ENCODE measurements at places on chromosomes 1 and 21. TPM values are rescaled to one million over a fixed set of nuclear protein-coding genes. Genes with fewer than 3 reads are reported as not detected.

- H3K4me1 ChIP-seq, result no peaks in the 10 kb centered on the region
- no peak overlapping the region for H3K4me3 ChIP-seq
- no peaks in the 10 kb centered on the region for H3K36me3 ChIP-seq
- DNase-seq, result no peak
- no peak overlapping the region for H3K27ac ChIP-seq
- no peaks in the 10 kb centered on the region for H3K27me3 ChIP-seq
Observed at GRCh38 chr1:196637606-196638005, 14.2 kb upstream of the CFH start.

The PROX1 gene
- 61.3 TPM for total RNA-seq

The GJB4 gene
- total RNA-seq, result not detected

The LAMC2 gene
- 0.10 TPM for total RNA-seq

- no peak overlapping the region for H3K4me3 ChIP-seq
- DNase-seq, result no peak
- no peak overlapping the region for H3K27ac ChIP-seq
- H3K4me1 ChIP-seq, result no peaks in the 10 kb centered on the region
Observed at GRCh38 chr1:10128101-10128765, 82.1 kb upstream of the KIF1B start.

GRCh38 chr21:37412603-37413360 is 46.2 kb downstream of the DYRK1A start:
- no peaks in the 10 kb centered on the region for H3K27me3 ChIP-seq
- no peak overlapping the region for H3K27ac ChIP-seq
- no peaks in the 10 kb centered on the region for H3K36me3 ChIP-seq
- DNase-seq, result no peak
- H3K4me3 ChIP-seq, result no peak overlapping the region

DNA sequence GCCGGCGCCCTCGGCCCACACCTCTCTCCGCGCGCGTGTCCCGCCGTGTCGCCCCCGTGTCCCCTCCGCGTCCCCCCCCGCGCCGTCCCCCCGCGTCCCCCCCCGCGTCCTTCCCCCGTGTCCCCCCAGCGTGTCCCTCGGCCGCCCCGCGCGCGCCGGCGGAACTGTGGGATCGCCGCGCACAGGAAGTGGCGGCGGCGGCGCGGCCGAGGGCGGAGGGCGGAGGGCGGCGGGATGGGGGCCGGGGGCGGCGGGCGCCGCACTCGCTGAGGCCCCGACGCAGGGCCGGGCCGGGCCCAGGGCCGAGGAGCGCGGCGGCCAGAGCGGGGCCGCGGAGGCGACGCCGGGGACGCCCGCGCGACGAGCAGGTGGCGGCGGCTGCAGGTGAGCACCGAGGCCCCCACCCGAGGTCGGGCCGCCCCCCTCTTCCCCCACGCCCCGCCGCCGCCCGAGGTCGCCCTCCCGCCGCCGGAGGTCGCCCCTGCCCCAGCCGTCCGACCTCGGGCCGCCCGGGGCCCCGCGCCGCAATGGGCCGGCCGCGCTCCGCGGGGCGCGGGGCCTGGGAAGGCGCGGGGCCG is at the start of gene AGPAT3:
AGPAT3 (plus strand) TSS at position 262 of the 578 bp plus-strand sequence. CDS start 94,459 bp downstream, outside the sequence.
- no peaks in the 10 kb centered on the region for H3K36me3 ChIP-seq
- H3K27ac ChIP-seq, result peak within 1 kb of the TSS; percentile 80
- no peaks in the 10 kb centered on the region for H3K27me3 ChIP-seq
- no peak for DNase-seq
- H3K4me3 ChIP-seq, result peak within 1 kb of the TSS; percentile 77

DNA sequence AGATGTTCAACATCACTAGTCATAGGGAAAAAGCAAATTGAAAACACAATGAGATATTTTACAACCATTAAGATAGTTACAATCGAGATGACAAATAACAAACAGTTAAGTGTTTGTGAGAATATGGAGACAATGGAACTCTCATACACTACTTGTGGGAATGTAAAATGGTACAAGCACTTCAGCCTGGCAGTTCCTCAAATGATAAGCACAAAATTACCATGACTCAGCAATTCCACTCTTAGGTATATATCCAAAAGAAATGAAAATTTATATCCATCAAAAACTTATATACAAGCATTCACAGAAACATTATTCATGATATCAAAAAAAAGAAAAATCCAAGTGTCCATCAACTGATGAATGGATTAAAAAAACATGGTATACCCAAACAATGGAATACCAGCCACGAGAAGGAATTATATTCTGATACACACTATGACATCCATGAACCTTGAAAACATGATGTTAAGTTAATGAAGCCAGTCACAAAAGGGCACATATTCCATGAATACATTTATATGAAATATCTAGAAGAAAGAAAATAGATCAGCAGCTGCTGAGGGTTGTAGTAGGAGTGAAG is 76.4 kb downstream of the EVI5 start:
- no peaks in the 10 kb centered on the region for H3K27me3 ChIP-seq
- H3K4me1 ChIP-seq, result peaks cover 31% of the 10 kb centered on the region
- H3K4me3 ChIP-seq, result no peak overlapping the region
- H3K36me3 ChIP-seq, result no peaks in the 10 kb centered on the region
- no peak overlapping the region for H3K27ac ChIP-seq
- DNase-seq, result no peak

The MAEL gene
- not detected for total RNA-seq

- no peaks in the 10 kb centered on the region for H3K27me3 ChIP-seq
- H3K27ac ChIP-seq, result peak overlapping the region; percentile 78
- H3K4me3 ChIP-seq, result no peak overlapping the region
- peaks cover 21% of the 10 kb centered on the region for H3K36me3 ChIP-seq
- peaks cover 27% of the 10 kb centered on the region for H3K4me1 ChIP-seq
Observed at GRCh38 chr1:27535386-27535785, 45.4 kb upstream of the WASF2 start.

DNA sequence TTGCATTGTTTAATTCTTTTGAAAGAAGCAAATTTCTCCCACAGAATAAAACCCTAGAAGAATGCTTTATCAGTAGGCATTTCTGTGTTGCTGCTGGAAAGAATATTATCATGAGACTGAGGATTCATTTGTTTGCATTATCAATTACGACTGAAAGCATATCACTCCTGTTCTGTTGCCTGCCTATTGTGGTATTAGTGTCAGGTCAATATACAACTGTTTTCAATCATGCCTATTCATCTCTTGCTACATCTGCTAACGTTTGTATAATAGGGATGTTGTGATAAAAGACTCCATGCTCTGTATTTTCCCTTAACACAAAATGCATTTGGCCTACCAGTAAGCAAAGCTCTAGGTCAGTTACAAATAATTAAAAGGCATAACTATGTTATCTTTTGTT is 221.5 kb downstream of the PTPRC start:
- H3K27me3 ChIP-seq, result no peaks in the 10 kb centered on the region
- no peak overlapping the region for H3K4me3 ChIP-seq
- DNase-seq, result no peak
- H3K27ac ChIP-seq, result no peak overlapping the region
- H3K4me1 ChIP-seq, result no peaks in the 10 kb centered on the region
- H3K36me3 ChIP-seq, result no peaks in the 10 kb centered on the region

DNA sequence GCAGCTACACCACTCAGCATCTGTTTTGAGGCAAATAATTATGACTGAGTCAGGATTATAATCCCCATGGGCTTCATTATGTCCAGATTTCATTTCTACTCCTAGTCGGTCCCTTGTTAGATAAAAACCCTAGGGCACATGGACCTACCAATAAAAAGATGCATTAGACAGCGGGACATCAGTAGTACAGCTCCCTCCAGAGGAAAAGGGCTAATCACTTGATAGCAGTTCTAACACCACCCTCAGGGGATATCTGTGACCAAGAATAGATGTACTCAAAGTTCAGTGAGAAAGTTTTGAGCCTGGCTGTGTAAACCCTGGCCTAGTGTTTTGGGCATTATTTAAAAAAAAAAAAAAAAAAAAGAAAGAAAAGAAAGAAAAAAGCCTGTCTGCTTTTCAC is 10.0 kb downstream of the GJA8 start:
- no peaks in the 10 kb centered on the region for H3K36me3 ChIP-seq
- no peaks in the 10 kb centered on the region for H3K27me3 ChIP-seq
- H3K4me3 ChIP-seq, result no peak overlapping the region
- H3K4me1 ChIP-seq, result no peaks in the 10 kb centered on the region

GRCh38 chr1:24640288-24640687 is 2.8 kb upstream of the SRRM1 start:
- peak; percentile 52 for DNase-seq
- no peak overlapping the region for H3K27ac ChIP-seq
- no peak overlapping the region for H3K4me3 ChIP-seq
- H3K27me3 ChIP-seq, result no peaks in the 10 kb centered on the region
- H3K4me1 ChIP-seq, result peaks cover 13% of the 10 kb centered on the region
- no peaks in the 10 kb centered on the region for H3K36me3 ChIP-seq

DNA sequence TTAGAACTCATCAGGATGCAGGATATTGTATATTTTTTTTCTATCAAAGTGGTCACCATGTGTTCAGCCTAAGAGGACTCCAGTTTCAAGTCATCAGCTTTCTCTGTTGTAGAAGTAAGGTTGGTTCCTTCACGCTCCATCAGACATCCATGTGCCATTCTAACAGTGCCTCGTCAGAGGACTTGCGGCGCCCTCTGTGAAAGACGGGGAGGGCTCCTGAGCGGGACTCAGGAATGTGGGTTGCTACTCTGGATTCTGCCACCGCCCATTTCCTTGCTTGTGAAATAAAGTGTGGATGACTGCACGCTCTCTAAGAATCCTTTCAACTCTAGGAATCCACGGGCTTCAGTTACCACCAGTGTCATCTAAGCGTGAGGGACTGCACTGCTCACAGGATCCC is 593.5 kb downstream of the KIF26B start:
- no peak overlapping the region for H3K27ac ChIP-seq
- no peak overlapping the region for H3K4me3 ChIP-seq
- no peaks in the 10 kb centered on the region for H3K36me3 ChIP-seq
- H3K27me3 ChIP-seq, result no peaks in the 10 kb centered on the region
- no peak for DNase-seq

- H3K4me3 ChIP-seq, result no peak overlapping the region
- no peak overlapping the region for H3K27ac ChIP-seq
- DNase-seq, result no peak
- no peaks in the 10 kb centered on the region for H3K27me3 ChIP-seq
- H3K4me1 ChIP-seq, result peaks cover 33% of the 10 kb centered on the region
- H3K36me3 ChIP-seq, result no peaks in the 10 kb centered on the region
Observed at GRCh38 chr1:193415256-193415655, 228.8 kb upstream of the B3GALT2 start.

The IL19 gene
- total RNA-seq, result not detected

GRCh38 chr1:18262726-18263125 is 155.1 kb downstream of the IGSF21 start:
- no peak for DNase-seq
- H3K4me3 ChIP-seq, result no peak overlapping the region
- no peaks in the 10 kb centered on the region for H3K36me3 ChIP-seq

The KAZN gene
- total RNA-seq, result 22.0 TPM

The STX12 gene
- 61.5 TPM for total RNA-seq

- no peak overlapping the region for H3K4me3 ChIP-seq
- H3K27ac ChIP-seq, result no peak overlapping the region
- no peaks in the 10 kb centered on the region for H3K36me3 ChIP-seq
- H3K4me1 ChIP-seq, result no peaks in the 10 kb centered on the region
Observed at GRCh38 chr1:96580920-96581319, 140.7 kb upstream of the PTBP2 start.

DNA sequence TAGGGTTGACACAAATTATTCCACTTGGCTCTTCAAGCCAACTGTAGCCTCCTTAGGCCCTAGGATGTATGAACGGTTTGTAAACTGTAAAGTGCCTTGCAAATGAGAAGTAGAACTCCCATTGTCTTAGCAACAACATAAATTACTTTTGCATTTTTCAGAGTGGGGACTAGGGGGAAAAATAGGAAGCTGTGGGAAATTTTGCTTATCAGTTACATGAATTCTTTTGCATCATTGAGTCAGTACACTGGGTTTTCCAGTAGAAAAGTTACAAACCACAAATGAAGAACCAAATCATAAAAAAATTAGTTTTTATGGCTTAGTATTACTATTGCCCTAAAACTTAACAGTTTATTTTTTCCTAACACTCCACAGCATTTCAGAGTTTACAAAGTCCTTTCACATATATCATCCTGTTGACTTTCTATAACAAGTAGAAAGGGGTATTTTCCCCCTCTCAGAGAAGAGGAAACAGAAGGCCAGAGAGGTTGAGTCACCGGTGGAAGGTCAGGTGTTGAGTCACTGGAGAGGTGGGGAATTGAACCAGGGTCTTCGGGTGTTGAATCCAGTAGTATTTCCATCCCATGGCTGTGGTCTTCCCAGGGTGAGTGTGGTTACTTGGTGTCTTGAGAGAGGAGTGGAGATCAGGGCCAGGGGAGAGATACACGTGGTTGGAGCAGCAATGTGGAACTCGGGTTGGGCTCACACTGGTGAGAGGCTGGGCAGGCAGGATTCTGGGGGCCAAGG is 71.9 kb upstream of the USP24 start:
- DNase-seq, result no peak
- peaks cover 4% of the 10 kb centered on the region for H3K27me3 ChIP-seq
- H3K4me3 ChIP-seq, result no peak overlapping the region
- H3K36me3 ChIP-seq, result no peaks in the 10 kb centered on the region

DNA sequence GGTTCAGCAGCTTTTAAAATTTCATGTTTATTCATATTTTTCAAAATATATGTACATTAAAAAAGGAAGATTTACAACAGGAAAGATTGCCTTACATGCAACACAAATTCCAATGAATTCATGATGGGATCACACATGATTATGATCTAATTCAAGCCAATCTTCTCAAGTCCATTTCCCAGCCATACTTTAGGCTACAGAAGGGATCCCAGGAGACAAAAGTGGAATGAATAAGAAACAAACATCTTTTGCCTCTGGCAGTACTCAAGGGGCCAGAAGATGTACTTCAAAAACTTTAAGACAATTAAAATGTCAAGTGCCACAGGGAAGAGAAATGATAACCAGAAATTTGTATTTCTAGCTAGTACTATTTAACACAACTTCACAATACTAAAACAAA is 10.2 kb upstream of the SH2D5 start:
- H3K4me1 ChIP-seq, result peaks cover 9% of the 10 kb centered on the region
- no peak overlapping the region for H3K4me3 ChIP-seq
- no peak for DNase-seq
- no peak overlapping the region for H3K27ac ChIP-seq

DNA sequence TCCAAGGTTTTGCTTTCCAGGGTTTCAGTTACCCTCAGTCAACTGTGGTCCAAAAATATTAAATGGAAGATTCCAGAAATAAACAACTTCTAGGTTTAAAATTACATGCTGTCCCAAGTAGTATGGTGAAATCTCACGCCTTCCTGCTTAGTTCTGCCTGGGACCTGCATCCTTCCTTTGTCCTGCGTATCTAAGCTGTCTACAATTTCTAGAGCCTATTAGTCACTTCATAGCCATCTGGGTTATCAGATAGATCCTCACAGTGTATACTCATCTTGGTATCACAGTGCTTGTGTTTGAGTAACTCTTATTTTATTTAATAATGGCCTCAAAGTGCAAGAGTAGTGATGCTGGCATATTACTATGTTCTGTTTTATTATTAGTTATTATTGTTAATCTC is 157.7 kb downstream of the ROR1 start:
- peaks cover 5% of the 10 kb centered on the region for H3K4me1 ChIP-seq
- H3K27ac ChIP-seq, result no peak overlapping the region
- H3K4me3 ChIP-seq, result no peak overlapping the region
- H3K27me3 ChIP-seq, result no peaks in the 10 kb centered on the region

DNA sequence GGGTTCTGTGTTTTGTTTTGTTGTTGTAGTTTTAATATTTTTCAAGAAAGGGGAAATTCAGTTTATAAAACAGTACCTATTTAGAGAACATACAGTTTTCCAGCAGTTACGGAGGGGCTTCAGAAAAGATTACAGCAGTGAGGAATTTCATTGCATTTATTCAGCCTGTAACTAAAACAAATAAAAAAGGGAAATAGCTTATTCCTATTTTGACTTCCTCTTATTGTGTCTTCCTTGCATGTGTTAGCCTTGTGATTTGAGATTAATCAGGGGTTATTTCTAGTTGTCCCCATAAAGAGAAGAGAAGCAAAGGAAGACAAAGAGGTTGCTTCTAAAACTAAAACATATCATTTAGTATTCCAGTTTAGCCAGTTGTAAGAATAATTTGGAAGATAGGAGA is 35.0 kb downstream of the CTTNBP2NL start:
- H3K27ac ChIP-seq, result peak overlapping the region; percentile 21
- no peaks in the 10 kb centered on the region for H3K27me3 ChIP-seq
- H3K4me3 ChIP-seq, result no peak overlapping the region
- H3K4me1 ChIP-seq, result no peaks in the 10 kb centered on the region
- no peak for DNase-seq

All from adrenal gland (tissue), 19 donors.